Mammary epithelial cell (primary cell): ENCODE measurements at places on chromosomes 7 and 10. TPM values are rescaled to one million over a fixed set of nuclear protein-coding genes. Genes with fewer than 3 reads are reported as not detected.

DNA sequence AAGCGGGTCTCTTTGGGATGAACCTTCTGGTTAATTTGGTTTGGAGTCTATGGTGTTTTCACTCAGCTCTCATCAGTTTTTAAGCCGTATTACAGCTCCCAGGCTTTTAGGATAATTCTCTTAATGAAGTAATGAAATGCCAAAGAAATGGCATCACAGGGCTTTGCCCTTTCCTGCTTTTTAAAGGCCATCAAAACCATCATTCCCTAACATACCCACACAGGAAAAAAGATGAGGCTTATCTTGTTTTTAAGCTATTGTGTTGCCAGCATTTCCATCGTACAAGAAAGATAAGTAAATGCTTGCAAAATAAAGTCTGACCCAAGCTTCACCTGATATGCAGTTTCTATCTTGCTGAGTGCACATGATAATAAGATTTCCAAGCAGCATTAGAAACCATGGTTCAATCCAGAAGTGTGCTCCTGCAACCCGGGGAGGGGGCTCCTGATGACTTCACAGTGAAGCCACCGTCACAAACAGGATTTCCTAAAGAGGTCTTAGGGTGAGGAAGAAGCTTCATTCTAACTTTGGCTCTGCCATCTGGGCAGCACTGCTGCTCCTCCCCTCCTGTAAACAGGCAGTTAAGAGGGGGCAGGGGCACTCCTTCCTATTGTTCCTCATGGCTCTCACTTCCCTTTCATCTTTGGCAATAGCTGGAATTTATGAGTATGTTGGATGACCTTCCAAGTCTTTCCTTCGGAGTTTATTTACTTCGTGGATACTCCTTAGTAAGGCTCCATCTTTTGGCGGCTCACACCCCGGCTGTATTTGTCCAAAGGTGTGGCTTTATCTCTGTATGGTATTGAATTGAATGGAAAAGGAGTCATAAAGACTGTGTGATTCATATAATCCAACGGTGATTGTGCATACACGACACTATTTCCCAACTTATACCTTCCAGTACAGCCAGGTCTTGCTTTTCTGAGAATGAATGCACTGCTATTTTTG is 55.2 kb upstream of the FAM133B start:
- DNase-seq = peak; percentile 68

- DNase-seq = peak; percentile 16
These were observed 17.6 kb downstream of the LRRN3 start for GRCh38 chr7:111108496-111108895.

The ZNF503 gene
- polyA plus RNA-seq = 3.8 TPM

The PNLIPRP2 gene
- not detected for polyA plus RNA-seq
